ENCODE measurements at places on chromosomes 7 and 10.

GRCh38 chr10:80870282-80870681 lies 332.6 kb downstream of the SH2D4B start:
- DNase-seq, result no peak

- no peak for DNase-seq
Observed at GRCh38 chr7:18191862-18192625, 164.4 kb upstream of the PRPS1L1 start.

DNA sequence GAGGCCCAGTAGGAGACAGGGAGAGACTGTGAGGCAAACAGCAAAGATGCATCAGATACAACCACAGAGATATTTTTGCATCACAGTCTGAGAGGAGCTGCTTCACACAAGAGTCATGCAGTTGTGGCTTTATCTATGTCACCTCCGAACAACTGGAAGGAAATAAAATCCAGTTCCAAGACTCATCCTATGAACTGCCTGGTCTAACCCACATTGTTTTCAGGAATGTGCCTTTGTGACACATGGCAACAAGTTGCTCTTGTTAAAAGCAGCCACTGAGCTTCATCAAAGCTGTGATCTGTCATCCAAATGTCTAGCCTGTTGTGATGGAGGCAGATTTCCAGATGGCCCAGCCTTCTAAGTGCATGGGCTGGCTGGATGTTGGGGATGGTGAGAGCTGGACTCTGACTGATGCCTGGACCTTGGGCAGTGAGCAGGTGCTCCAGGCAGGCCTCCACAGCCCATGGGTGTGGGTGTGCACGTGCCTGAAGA lies 255.0 kb downstream of the BMPER start:
- peak; percentile 79 for DNase-seq

DNA sequence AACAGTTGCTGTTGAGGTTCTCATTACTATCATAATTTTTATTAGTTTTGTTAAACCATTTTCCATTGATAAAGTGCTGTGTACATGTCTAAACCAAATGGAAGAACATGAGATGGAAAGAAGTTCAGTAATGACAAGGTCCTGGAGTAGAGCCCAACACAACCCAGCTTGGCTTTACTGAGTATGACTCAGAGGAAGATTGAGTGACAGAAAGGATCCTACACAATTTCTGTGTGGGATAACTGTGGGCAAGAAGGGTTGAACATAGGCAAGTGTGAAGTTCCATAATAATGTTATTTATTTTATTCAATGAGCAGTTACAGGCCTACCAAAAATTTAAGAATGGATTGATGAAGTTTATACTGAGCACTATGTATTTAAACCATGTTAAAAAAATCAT lies 15.9 kb downstream of the PRKG1 start:
- DNase-seq, result no peak

DNA sequence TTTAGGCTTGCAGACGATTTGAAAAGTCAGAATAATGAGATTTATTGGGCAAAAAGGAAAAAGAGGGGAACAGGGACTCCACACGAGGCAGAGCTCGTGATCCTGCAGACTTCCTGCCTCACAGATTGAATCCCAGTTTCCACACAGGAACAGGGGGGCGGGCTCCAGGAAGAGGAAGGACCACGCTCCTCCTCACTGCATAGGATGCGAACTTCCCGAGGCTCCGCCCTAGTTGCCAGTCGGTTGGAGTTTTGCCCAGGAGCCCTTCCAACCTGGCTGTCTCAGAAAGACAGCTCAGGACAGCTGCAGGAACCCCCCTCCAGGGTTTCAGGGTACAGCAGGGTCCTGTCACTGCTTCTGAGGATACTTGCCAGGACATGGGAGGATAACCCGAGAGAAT lies 488.3 kb upstream of the ADARB2 start:
- no peak for DNase-seq

DNA sequence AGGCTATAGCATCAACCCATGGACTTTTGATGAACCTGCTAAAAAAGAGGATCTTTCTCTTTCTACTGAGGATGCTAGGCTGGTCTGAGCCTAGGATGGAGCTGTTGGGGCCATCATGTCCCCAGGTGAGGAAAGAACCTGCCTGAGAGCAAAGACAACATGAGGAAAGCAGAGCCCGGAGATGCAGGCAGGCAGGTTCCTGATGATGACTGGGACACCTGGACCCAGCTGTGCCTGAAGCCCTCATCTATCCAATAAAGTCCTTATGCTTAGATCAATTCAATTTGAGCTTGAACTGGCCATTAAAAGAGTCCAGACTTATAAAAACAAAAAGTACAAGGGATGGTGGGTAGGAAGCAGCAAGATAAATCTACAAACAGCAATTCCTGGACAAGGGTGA lies 48.9 kb downstream of the KIFBP start:
- DNase-seq, result no peak

DNA sequence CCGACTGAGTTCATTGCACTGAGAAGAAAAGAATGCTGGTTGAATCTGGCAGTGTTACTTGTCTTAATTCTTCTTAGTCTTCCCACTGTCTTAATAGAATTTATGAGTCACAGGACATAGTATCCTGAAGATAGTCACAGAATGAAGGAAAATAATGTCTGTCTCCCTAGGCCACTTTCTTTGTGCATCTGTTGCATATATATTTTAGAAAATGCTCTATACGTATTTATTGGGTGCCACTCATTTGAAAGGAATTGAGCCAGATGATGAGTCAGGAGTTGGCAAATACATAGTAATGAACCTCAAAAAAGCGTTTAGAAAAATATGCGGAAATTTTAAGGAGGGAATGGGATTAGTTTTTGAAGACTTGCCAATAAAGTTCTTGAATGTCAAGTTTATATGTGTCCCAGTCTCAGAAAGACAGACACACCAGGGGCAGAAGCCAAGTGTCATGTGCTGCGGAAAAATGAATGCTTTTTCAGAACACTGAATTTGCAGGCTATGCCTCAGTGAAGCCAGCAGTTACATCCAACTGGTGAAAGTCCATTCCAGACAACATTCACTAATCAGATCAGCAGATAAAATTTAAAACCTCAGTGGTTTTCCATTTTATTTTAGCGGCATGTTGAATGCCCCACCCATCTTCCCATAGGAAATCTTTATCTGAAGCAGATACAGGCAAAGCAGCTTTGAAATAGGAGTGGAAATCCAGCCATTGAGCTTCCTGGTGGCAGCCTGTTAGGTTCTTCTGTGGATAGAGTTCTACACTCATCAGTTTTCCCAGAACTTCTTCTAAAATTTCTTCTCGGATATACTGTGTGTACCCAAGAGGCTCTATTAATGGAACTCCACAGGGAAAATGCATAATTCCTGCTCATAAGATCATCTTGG lies 308.4 kb downstream of the BICC1 start:
- DNase-seq, result peak; percentile 83

GRCh38 chr10:107915215-107915610 lies 750.7 kb upstream of the SORCS1 start:
- DNase-seq, result no peak

DNA sequence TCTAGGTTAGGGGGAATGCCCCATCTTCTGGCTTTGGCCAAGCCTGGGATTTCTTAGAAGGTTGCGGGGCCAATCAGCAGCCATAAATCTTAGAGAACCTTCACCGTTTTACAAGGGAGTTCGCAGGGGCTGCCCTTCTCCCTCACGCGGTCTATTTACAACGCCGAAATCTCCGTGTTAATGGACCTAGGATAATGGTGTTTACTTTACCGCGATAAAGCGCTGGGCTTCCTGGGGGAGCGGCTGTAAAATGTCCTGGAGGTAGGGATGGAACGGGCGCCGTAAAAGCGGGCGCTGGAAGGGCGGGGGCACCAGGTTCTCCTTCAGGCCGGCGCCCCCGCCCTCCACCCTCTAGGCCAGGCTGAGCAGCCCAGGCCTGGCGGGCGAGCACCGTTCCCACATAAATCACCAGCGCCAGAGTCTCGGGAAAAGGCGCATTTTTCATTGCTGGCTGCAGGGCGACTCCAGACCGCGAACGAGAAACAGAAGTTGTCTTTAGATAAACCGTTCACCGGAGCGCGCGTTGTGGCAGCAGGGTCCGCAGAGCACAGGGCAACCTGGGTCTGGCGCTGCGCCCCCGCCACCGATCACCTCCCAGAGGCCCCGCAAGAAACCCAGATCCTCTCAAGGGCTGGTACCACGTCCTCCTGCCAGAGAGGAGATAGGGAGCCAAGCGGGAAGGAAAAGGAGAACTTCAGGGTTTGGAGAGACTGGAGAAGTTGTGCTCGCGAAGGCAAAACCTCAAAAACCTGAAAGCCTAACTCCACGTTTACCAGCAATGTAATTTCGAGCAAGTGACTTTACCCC lies 12.5 kb upstream of the NKX2-3 start:
- DNase-seq, result no peak

GRCh38 chr10:71424496-71425194 lies 27.9 kb downstream of the CDH23 start:
- no peak for DNase-seq

DNA sequence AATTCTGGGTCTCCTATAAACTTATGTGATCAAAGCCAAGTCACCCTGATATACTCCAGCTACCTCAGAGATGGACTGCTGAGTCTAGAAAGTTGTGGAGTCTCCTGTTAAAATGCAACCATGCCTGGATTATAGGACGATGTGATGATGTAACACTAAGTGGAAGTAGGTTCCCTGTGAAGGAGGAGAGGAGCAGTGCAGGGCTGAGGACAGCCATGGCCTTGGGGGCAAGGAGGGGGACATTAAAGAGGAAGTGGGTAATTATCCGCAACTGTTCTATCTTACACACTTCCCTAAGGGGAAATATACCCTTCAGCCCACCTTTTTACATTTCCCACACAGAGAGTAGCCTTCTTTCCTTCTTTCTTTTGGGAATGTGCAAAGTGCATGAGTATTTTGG lies 63.8 kb downstream of the MTPN start:
- DNase-seq, result no peak

GRCh38 chr10:75468612-75469005 lies 37.2 kb downstream of the LRMDA start:
- DNase-seq, result no peak

DNA sequence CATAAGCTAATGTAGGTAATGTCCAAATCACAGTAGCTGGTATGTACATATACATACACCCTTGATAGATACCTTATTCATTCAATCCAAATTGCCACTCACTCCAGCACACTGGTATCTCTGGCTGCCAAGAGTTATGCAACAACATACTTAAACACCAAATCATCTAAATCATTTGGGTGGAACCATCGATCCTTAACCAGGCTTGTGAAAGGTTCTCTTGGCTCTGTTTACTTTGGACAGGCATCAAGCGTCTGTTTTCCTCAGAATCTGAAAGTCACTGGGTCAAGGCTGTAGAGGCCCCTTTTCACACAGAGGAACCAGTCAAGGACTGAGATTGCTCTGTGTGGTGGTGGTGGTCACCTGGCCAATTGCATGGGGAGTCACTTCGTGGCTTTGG lies 24.6 kb downstream of the JAZF1 start:
- DNase-seq, result no peak

- DNase-seq, result no peak
Observed at GRCh38 chr7:100675105-100675451, 1.5 kb downstream of the GNB2 start.

- DNase-seq, result no peak
Observed at GRCh38 chr10:78749898-78750297, 318.9 kb upstream of the ZMIZ1 start.

DNA sequence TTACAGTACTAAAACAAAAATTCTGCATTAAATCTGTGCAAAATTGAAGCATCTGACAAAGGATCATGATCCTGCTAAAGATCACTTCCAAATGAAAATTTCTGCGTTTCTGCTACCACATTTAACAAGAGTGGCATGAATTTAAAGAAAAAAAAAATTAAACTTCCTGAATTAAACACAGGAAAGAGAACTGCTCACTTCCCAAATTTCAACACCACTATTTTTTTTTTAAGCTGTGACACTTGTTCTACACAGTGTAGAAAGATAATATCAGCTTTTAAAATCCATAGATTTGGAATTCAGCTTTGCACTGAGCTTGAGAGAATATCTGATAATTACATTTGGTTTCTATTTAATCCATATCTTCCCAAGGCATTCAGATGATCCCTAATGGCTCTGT lies 73.6 kb downstream of the EPC1 start:
- DNase-seq, result no peak

DNA sequence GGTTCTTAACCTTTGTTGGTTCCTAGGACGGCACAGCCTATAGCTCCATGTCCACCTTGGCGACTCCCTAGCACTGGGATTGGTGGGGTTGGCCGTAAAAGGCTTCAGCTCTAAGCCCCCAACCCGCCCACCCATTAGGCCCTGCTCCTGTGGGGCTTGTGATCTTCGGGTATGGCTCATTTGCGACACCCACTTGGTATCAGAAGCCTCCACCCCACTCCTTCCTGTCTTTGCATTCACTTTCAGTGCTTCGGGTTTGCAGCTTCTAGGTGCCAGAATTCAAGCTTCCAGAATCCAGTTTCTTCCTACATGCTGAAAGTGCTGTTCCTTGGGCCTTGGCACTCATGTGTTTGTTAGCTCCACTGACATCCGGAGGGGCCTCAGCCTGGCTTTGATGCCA lies 39.5 kb downstream of the HABP2 start:
- no peak for DNase-seq

GRCh38 chr10:19947215-19947614 lies 131.0 kb downstream of the PLXDC2 start:
- DNase-seq, result no peak

DNA sequence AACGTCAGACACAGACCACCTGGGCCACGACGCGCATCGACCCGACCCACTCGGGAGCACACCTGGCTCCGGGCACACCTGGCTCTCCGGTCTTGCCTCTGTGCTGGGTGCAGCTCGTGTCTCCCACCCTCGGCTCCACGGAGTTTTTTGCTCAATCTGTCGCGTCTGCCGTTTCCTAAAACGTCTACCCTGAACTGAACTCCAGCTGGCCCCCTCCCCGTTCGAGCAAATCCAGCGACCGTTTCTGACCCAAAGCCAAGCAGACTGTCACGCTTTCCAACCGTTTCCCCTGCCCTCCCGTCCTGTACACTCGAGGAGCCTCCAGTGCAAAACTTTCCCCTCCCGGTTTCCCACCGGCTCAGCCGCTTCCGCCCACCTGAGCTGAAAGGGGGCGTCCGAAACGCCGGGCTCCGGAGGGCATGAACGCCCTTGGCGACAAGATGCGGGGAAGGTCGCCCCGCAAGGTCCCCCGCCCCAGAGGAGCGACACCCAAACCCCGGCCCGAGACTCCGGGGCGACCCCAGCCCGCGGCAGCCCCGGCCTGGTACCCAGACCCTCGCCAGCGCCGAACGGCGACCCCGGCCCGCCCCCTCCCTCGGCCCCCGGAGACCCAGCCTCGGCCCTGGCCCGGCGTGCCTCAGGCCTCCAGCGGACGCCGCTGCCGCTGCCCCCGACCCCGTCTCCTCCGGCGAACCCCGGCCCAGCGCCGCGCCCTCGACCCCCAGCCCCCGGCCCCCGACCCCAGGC lies 557 bp downstream of the CYTH3 start:
- DNase-seq, result no peak
